NCI-H510A treated with DMSO at 0.1 percent for 48 hours (cell line): ENCODE measurements at places on chromosomes 2 and 18.

- peak; percentile 58 for DNase-seq
These were observed 43.3 kb upstream of the PLB1 start for GRCh38 chr2:28452534-28453081.

- DNase-seq: no peak
These were observed 750.0 kb upstream of the ID2 start for GRCh38 chr2:7931808-7932207.

GRCh38 chr18:28522236-28522635 is 345.3 kb upstream of the CDH2 start:
- no peak for DNase-seq

DNA sequence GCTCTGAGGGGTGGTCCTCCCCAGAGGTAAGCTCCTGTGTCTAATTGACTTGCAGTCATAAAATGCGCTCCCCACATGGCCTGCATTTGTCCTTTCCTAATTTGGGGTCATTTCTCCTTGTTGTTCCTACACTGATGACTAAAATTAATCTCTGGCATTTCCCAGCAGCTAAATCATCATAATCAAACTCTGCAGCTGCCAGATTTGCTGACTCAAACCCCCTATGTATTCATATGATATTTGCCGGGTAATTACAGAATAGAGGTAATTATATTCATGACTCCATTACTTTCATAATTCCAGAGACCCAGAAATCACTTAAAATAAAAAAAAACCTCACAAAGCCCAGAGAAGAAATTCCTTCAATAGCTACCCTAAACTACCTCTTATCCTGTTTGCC is 331.4 kb upstream of the KLHL29 start:
- no peak for DNase-seq

GRCh38 chr2:37656512-37657423 is 14.7 kb downstream of the CDC42EP3 start:
- peak; percentile 47 for DNase-seq

GRCh38 chr2:132670496-132671150 is 618 bp upstream of the LYPD1 start:
- DNase-seq: peak; percentile 55

DNA sequence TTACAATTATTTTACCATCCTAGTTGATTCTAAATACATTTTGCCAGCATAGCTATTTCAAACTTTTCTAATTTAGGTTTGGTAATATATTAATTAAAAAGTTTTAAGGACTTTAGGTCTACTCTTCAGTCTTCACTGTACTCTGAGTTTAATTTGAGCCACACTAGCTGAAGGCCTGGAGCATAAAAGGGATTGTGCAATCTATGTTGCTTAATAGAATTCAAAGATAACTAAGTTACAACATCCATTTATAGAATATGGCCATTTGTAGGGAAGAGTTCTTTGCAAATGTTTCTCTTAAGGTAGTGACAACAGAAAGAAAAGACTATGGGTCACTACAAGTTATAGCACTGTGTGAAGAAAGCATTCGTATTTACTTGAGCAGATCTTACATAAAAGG is 702.2 kb upstream of the NRXN1 start:
- DNase-seq: no peak

DNA sequence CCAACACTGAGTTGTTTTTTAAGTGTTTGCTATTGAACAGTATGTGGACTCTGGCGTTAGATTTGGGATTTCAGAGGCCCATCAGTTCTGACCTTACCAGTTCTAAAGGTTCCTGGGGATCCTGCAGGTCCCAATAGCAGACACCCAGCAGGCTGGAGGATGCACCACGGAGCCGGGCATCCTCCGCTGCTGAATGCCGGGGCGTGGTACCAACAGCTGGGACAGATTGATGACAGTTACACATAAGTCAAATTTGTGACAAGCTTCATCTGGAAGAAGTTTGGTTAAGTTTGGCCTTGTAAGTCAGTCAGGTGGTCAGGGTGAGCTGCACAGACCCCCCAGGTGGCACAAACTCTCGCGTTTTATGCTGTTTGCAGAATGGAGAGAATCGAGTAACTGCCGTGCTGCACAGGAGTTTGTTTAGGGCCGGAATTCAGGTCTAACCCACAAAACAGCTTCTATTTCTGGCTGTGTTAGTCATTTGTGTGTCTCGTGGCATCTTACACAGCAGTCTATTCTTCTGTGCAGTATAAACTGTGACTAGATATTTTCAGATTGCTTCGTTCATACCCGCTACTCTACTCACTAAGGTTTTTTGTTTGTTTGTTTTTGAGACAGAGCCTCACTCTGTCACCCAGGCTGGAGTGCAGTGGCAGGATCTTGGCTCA is 19.2 kb downstream of the CTDP1 start:
- DNase-seq: no peak

- peak; percentile 13 for DNase-seq
These were observed 24.0 kb downstream of the ZNF385B start for GRCh38 chr2:179837408-179837807.

DNA sequence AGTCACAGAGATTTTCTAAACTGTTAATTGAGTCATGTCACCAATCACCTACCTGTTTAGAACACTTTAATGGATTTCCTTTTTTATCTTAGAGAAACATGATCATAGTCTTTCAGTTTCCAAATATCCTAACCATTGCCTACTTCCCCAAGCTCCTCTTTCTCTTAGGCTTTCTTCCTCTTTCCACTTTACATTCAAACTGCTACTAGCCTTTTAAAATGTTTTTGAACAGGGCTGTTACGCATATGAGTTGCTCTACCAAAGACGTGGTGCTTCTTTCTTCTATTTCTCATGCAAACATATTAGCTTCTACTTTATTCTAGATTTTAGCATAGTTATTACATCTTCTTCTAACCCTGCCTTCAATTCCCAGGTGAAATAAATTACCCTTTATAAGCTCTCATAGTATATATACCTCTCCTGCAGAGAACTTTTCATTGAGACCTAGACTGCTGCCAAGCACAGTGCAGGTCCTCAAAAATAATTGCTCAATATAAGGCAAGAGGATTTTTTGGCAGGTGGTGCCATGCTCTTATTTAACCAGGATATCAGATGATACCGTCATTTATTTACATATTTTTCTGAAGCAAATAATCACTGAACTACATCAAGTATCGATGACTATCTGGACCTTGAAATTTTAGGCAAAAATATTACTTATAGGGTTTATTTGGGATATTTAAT is 937.1 kb downstream of the TSN start:
- no peak for DNase-seq

GRCh38 chr2:71892423-71892730 is 255.3 kb downstream of the CYP26B1 start:
- DNase-seq: no peak

DNA sequence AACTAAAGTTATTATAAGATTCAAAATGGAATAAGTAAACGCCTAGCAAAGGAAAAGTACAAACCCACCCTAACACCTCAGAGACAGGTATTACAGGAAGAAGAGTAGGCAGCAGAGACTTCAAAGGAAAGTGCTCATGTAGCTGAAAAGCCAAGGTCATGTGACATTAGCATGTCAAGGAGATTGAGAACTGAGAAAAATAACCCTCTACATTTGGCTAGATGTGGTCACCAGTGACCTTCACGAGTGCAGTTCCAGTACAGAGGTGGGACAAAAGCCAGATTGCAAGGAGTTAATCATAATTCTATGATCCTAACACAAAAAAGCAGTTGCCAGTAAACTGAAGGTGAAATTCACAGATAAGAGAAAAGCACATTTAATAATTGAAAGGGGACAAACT is 252.7 kb downstream of the ZEB2 start:
- no peak for DNase-seq

GRCh38 chr2:1219901-1220573 is 193.2 kb upstream of the TPO start:
- DNase-seq: no peak

GRCh38 chr2:44326548-44327264 is 34.6 kb downstream of the PREPL start:
- DNase-seq: no peak

DNA sequence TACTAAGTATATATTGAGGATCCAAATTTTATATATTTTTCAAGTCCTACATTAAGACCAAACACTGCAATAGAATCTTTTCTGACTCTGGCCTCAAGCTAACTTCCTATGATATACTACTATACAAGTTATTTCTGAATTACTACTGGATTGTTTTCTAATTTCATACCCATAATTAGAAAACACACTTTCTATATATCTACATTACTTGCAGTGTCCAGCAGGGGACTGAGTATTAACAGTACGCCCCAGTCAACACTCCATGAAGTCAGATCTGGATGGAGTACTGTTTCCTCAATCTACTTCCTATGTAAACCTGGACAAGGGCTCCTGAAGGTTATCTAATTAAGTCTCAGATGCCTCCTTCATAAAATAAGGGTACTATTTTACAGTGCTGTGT is 26.5 kb downstream of the RMP24 start:
- peak; percentile 31 for DNase-seq

GRCh38 chr2:147882631-147883030 is 37.8 kb downstream of the ACVR2A start:
- no peak for DNase-seq

GRCh38 chr18:67232406-67232805 is 284.1 kb downstream of the DSEL start:
- no peak for DNase-seq

DNA sequence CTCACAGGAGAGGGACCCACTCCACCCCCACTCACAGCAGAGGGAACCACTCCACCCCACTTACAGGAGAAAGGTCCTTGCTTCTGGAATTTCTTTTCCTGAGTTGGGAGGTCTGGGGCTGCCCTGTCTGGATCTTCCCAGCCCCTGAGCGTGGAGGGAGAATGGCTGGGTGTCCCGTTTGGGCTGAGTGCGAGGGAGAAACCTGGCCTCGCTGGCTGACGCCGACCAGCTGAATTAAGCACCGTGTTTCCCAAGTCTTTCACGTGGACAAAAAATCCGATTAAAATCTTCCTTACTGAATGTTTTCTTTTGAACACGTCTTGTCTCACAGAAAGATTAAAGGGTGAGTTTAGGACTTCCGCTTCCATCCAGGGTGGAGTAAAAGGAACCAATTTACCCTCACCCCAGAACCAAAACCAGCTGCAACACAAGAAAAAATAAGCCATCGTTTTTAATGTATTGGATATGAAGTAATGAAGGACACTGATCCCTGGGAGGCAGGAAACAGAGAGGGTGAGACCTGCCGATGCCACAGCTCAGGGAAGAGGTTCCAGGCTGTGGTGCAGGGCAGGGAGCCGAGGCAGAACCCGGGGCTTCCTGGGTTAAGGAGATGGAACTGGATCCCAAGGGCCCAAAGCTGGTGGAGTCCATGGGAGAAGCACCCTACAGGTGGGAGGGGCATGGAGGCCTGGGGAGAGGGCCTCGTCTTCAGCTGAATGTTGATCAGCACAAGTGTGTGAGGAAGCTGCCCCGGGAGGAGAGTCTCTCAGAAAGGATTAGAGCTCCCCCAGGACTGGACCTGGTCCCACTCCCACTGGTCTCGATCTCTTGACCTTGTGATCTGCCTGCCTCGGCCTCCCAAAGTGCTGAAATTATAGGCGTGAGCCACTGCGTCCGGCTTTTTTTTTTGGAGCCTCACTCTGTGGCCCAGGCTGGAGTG is 60.3 kb downstream of the RTP5 start:
- DNase-seq: no peak

GRCh38 chr2:100957996-100958653 is 44.0 kb upstream of the RPL31 start:
- no peak for DNase-seq

DNA sequence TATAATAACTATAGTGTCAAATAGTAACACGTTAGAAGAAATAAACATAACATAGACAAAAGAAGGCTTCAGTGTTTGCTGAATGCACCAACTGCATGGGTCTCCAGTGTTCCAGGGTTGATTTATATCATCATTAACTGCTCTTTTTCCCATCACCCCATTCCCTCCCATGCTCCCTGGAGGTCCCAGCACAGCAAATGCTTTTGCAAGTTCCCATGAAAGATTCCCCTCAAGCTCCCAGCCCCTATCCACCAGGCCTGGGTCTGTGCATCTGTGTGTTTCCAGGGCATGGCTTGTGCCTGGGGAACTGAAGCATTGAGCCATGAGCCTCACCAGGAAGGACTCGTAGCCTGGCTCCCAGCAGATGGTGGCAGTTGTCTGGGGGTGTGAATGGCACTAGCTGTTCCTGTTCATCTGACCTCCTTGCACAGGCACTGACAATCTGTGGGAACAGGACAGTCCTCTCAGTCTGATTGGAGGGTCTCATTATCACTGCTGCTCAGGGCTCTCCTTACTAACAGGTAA is 164.6 kb upstream of the RMP24 start:
- no peak for DNase-seq

DNA sequence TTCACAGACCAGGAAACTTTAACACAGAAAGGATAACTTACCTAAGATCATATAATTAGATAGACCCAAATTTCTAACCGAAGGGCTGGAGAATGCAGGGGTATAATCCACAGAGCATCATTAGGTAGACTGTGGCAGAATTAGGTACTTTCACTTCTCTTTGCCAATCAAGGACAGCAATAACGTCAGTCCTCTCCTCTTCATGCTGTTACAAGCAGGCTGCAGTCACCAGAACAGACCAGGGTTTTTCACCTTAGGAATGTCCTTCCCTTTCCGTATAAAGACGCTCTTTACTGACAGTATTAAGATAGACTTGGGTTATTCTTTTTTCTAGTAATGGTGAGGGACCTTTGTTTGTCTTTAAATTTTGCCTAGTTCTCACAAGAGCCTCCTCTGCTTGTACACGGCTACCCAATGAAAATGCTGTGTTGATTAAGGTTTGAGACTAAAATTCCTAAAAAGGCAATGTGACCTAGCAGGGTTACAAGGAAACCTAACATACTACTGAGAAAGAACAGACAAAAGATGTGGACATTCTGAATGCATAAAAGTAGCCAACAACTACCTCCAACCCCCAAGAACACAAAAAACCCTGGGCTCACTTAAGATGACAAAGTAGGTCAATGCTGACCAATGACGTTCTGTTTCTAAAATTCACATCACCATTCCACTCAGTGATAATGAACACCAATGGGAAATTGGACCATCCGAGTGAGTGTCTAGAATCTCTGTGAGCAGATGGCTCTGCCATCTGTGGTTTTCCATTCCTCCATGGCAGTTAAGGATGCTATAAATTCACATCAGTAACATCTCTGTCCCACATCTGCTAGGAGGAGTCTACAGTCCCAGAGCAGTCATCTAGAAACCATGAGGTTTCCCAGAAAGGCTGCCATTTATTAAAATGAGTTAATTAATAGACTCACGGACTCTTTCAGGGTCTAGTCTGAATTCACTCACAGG is 2.1 kb downstream of the PDIA6 start:
- DNase-seq: no peak

- no peak for DNase-seq
These were observed 262.8 kb upstream of the PARD3B start for GRCh38 chr2:204282525-204282924.

DNA sequence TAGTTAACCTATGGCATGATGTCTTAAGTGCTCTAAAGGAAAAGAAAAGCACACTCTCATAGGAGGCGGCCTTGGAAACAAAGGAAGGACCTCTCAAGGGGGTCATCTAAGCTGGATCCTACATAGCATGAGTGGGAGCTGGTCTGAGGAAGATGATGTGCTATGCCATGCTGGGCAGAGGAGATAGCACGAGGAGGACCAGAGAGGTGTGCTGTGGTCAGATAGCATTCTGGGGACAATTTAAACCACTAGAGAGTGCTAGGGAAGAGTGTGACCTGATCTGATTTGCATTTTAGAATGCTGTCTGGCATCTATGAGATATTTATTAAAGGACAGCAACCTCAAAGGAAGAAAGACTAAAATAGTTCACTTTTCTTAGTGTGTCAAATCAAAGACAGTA is 910.1 kb upstream of the CELF4 start:
- DNase-seq: no peak
